Panc1 (cell line): ENCODE measurements at places on chromosomes 13 and 19.
A peak's percentile ranks its signal among the peaks of the same experiment; 100 is the strongest.

DNA sequence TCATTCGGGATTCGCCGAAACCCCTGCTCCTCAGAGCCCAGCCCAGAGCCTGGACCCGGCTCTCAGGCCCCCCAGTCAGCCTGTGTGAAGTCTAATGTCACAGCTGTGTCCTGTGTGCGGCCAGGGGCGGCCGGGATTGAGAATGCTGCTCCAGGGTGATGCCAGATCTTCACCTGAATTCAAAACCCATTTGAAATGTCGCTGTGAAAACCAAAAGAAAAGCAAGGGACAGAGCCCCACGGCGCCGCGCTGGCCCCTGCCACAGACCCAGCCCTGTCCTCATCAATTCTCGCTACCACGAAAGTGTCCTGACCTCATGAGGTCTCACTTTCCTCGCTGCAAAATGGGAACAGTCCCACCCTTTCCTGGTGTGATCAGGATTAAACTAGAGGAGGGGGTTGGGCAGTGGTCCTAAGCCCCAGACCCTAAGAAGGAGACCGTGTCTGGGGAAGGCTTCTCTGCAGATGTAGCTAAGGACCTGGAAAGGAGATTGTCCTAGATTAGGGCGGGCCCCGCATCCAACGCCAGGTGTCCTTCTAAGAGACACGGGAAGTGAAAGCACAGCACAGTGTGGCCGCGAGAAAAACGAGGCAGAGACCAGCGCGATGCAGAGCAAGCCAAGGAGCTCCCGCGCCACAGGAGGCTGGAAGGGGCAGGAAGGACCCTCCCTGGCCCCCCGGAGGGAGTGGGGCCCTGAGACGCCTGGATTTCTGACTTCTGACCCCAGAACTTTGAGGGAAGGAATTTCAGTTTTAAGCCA, 34.0 kb upstream of the SPACA7 start:
- H3K4me3 ChIP-seq, result 0 out of 2 replicates have a peak overlapping the region, but pooled peaks have one; percentile 23
- no peaks in the 10 kb centered on the region for H3K4me1 ChIP-seq
- no peak for DNase-seq
- H3K36me3 ChIP-seq, result no peaks in the 10 kb centered on the region
- H3K27me3 ChIP-seq, result no peaks in the 10 kb centered on the region; the same call in 1 of the 2 replicates
- H3K27ac ChIP-seq, result no peak overlapping the region

GRCh38 chr13:86737334-86737932, 933.7 kb upstream of the SLITRK5 start:
- H3K27me3 ChIP-seq, result no peaks in the 10 kb centered on the region
- H3K27ac ChIP-seq, result no peak overlapping the region
- H3K36me3 ChIP-seq, result no peaks in the 10 kb centered on the region
- no peak for DNase-seq

DNA sequence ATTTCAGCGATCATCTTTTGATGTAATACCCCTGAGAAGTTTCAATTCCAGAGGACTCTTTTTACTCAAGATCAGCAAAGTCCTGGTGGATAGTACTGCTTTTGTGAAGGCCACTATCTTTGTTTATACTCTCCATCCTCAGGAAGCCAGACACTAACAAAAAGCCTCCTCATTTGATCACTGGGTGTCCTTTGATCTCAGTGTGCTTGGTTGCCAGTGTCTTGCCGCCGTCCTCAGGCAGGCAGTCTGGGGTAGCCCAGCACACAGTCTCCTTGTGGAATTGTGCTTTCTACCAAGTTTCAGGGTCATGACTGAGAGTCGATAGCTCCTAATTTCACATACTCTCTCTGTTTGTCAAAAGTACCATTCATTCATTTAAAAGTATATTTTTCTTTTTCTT, 762.2 kb downstream of the EFNB2 start:
- no peak overlapping the region for H3K27ac ChIP-seq
- no peaks in the 10 kb centered on the region; the same call in 1 of the 2 replicates for H3K4me1 ChIP-seq
- H3K27me3 ChIP-seq, result no peaks in the 10 kb centered on the region
- no peaks in the 10 kb centered on the region for H3K36me3 ChIP-seq
- DNase-seq, result no peak

DNA sequence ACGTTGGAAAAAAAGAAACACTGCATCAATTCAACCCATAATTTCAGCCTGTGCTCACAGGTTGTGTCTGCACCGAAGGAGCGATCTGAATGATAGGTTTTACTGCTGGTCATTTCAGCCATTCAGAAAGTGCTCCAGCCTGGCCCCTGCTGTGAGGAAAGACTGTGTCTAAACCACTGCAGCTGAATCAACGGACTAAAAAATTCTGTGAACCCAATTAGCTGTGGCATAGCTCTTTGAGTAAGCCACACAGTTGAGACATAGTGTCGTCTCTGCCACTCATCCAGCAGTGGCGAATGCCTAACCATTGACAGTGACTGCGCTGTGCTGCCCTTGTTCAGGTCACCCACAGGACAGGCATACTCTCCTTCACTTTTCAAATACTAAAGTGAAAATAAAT, 179.8 kb downstream of the COG6 start:
- H3K4me1 ChIP-seq, result no peaks in the 10 kb centered on the region
- no peak for DNase-seq
- peak overlapping the region; percentile 18; the same call in 1 of the 2 replicates for H3K4me3 ChIP-seq

DNA sequence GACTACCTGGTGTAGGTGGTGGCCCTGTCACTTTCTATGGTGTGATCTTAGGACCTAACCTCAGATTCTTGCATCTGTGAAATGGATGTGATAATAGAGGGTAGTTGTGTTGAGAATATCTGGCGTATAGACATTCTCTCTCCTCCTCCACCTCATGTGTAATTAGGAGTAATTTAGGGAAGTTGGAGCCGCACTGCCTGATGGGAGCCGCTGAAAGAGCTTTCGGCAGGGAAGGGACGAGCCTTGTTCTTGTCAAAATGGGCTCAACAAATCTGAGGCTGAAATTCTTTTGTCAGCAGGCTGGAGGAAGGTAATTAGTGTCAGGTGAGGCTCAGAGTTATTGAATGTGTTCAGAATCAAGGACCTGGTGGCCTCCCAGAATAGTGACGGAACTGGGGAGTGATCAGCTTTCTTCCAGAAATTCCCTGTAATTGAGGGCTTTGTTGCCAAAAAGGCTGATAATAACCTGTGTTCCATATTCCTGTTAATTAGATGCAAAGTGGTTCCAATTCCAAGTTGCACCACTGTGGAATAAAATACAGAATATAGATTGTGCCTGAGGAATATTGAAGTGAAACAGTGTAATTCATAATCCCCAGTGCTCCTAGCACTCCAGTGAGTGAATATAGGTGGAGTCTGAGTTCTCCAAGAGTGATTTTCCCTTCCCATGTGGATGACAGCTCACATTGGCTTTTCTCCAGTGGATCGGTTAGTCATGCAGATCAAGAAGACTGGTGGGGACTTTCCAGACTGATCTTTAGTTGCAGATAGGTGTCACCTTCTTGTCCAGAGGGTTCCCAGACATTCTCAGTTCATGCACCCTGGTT, 47.5 kb downstream of the SPATA13 start:
- DNase-seq, result no peak
- no peak overlapping the region for H3K4me3 ChIP-seq
- H3K27ac ChIP-seq, result no peak overlapping the region; the same call in 1 of the 2 replicates
- no peaks in the 10 kb centered on the region for H3K4me1 ChIP-seq

DNA sequence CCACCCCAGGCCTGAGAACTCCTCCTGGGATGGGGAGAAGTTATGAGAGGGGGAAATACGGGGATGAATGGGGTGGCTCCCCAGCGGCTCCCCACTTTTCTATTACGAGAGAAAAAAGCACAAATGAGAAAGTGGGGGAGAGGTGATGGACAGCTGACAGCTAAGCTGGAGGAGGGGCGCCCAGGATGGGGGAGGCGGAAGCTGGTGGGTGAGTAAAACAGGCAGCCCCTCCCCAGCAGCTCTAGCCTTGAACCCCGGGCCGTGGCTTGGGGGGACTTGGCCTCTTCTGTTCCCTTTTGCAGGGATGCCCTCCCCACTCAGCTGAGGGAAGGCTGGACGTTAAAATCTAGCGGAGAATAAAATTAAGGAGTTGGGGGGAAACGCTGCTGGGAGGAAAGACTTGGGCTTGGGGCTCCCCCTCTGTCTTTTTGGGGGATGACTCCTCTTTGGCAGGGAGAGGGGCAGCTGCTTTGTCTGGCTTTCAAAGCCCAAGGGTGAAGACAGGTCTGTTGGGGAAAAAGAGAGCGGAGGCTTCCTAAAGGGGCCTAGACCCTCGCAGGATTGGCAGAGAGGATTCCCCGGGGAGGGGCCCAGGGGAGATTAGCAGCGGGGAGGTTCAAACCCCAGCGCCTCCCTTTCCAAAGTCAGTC, 1.4 kb upstream of the SAMD1 start:
- peaks cover 4% of the 10 kb centered on the region for H3K4me1 ChIP-seq
- H3K27ac ChIP-seq, result peak overlapping the region; percentile 89
- no peak for DNase-seq
- H3K27me3 ChIP-seq, result no peaks in the 10 kb centered on the region

DNA sequence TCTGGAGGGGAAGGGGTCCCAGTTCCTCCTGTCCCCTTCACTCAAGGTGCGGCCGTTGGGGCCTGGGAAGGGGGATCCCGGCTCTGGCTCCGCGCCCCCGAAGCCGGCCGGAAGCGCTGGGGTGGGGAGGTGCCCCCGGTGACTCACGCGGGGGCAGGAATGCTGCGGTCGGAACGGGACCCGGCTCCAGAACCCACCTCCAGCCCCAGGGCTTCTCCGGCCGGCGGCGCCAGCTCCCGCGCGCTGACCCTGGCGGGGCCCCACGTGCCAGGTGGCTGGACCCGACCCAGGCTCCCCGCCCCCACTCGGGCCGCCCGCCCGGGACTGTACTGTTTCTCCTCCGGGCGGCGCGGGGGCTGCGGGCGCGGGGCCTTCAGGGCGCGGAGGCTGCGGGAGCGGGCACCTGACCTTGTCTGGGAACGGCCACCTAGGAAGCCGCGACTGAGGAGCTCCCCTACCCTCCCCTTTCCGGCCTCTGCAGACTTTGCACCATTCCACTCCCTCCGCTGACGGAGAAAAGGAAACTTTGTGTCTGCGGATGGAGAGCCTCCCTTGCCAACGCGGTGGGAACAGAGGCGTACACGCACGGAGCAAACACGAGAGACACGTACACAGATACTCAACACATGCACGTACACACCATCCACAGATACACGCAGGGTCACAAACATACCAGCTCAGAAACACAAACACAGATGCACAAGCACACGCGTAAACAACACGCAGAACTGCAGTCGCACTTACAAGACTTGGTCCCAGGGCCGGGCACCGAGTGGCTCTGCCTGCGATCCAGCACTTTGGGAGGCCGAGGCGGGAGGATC, 7.2 kb downstream of the AXL start:
- H3K27me3 ChIP-seq, result no peaks in the 10 kb centered on the region
- H3K36me3 ChIP-seq, result no peaks in the 10 kb centered on the region; the same call in 1 of the 2 replicates
- no peak for DNase-seq
- H3K4me3 ChIP-seq, result peak overlapping the region; percentile 32

GRCh38 chr19:7874076-7874896, at the start of gene PRR36:
Gene PRR36 (minus strand): TSS chr19:7874390. CDS start chr19:7873689, 701 bp downstream.
- no peak within 1 kb of the TSS for H3K27ac ChIP-seq
- H3K4me3 ChIP-seq, result peak within 1 kb of the TSS; percentile 45
- H3K27me3 ChIP-seq, result no peaks in the 10 kb centered on the region
- no peak for DNase-seq
- no peaks in the 10 kb centered on the region for H3K4me1 ChIP-seq

- no peak overlapping the region for H3K4me3 ChIP-seq
- H3K4me1 ChIP-seq, result peaks cover 13% of the 10 kb centered on the region; the same call in 1 of the 2 replicates
- H3K27me3 ChIP-seq, result no peaks in the 10 kb centered on the region
Observed at GRCh38 chr19:14368011-14368513, 13.2 kb upstream of the ADGRE5 start.

DNA sequence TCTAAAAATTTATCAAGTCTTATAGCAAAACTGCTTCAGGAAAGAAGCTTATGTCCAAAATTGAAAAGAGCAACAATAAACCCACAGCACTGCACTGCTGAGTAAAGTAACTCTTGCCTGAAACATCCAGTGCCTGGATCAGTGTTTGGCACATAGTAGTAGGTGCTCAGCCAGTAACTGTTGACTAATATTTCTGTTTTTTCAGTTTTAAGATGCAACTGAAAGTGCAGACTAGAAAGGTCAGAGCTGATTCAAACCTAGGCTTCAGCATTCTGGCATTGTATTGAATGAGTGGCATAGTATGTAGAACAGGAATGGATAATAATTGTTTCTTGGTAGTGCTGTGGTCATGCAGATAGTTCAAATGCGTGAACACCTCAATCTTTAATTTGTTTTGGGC, 67.6 kb downstream of the UBL3 start:
- H3K4me3 ChIP-seq, result no peak overlapping the region
- H3K36me3 ChIP-seq, result no peaks in the 10 kb centered on the region
- H3K27me3 ChIP-seq, result no peaks in the 10 kb centered on the region
- no peak for DNase-seq
- no peaks in the 10 kb centered on the region for H3K4me1 ChIP-seq
- no peak overlapping the region for H3K27ac ChIP-seq

GRCh38 chr19:51668216-51668615, 21.6 kb upstream of the SIGLEC14 start:
- H3K27me3 ChIP-seq, result no peaks in the 10 kb centered on the region
- H3K4me3 ChIP-seq, result no peak overlapping the region
- no peak for DNase-seq
- no peak overlapping the region for H3K27ac ChIP-seq
- H3K36me3 ChIP-seq, result no peaks in the 10 kb centered on the region
- no peaks in the 10 kb centered on the region for H3K4me1 ChIP-seq

- H3K27ac ChIP-seq, result peak overlapping the region; percentile 85
- H3K36me3 ChIP-seq, result peaks cover 2% of the 10 kb centered on the region; the same call in 1 of the 2 replicates
- H3K4me1 ChIP-seq, result no peaks in the 10 kb centered on the region
- peak overlapping the region; percentile 76 for H3K4me3 ChIP-seq
- no peak for DNase-seq
Observed at GRCh38 chr19:45729800-45730290, 851 bp downstream of the FBXO46 start.

DNA sequence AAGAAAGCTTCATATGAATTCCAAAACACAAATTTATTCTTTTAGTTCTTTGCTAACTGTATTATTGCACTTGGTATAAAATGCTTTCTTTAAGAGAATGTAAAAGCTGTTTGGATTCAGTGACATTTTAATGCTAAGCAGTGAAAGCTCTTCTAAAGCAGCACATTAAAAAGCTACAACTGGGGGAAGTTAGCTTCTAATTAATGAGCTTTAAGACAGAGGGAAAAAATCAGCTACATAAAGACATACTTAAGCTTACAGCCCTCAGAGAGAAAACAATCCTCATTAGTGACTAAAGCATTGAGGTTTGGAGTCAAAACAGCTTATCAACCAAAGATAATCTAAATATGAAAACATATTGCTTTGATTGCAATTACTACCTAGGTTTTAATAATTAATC, 1222.2 kb upstream of the SPRY2 start:
- H3K27ac ChIP-seq, result no peak overlapping the region
- no peak overlapping the region for H3K4me3 ChIP-seq
- no peaks in the 10 kb centered on the region for H3K4me1 ChIP-seq
- DNase-seq, result no peak
- H3K27me3 ChIP-seq, result no peaks in the 10 kb centered on the region
